ENCODE measurements at places on chromosomes 1 and 21.

- DNase-seq, result no peak
Observed at GRCh38 chr21:19993268-19993667, 1004.9 kb upstream of the NCAM2 start.

GRCh38 chr1:67611846-67612245, 73.2 kb upstream of the GADD45A start:
- DNase-seq, result no peak

DNA sequence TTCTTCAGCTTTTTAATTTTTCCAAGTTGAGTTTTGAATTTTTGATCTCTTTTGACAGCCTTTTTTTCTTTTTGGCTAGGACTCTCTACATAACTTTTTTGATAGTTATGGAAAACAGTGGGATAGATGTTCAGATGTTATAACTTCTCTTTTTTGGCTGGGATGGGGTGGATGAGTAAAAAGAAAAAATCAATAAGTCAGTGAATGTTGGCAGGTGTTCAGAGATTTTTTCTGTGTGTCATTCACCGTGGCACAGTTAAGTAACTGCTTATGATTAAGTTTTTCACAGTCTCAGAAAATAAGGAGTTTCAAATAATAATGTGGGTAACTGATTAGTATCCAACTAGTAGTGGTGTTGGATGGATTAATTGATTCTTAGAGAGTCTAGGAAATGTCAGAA, 24.0 kb downstream of the HS2ST1 start:
- DNase-seq, result no peak

GRCh38 chr1:167489571-167490340, 28.6 kb downstream of the CD247 start:
- DNase-seq, result peak; percentile 62

DNA sequence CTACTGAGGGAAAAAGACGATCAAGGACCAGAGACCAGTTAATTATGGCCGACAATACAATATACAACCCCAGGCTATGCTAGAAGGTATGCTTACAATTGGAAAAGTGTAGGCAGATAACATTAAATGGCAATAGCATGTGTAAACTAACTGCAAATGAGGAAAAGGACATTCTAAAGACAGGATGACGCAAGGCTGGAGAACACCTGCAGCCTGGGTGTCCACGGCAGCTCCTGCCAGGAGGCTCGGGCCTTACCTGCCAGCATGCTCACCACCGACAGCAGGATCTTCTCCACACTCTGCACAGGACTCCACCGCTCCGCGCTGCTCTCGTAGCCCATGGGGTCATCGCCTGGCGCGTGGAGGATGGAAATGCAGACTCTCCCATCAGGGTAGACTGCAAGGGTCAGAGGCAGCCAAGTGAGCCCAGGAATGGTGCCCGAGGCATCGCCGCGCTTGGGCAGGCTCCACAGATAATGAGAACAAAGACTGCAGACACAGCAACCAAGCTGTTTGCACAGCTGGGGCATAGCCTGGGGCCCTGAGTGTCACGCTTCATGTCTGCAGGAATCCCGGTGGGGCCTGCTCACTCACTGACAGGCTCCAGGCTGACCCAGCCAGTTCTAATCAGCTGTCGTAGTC, 28.2 kb downstream of the UBE2G2 start:
- no peak for DNase-seq

- DNase-seq, result no peak
Observed at GRCh38 chr1:153944005-153944826, 2.3 kb downstream of the DENND4B start.

GRCh38 chr1:91160363-91161075, 138.7 kb upstream of the ZNF644 start:
- no peak for DNase-seq

DNA sequence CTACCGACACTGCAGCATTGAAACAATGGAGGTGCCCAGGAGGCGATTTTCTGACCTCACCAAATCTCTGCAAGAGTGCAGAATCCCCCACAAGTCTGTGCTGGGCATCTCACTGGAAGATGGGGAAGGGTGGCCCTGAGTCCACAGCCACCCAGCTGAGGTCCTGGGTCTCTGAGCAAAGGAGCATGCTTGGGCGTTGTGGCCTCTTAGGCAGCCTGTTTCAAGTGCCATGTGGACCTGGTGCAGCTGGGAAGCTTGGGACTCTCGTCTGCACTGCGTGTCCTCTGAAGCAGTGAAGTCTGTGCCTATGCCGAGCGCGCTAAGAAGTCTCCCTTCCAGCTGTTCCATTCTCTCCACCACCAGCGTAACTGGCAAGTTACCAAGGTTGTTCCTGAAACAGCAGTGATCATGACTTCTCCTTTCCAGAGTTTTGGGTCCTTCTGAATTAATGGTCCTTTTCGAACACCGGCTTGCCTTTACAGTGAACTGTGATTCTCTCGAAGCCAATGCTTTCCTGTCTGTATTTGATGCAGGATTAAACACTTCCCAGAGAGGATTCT, 5.0 kb upstream of the PLA2G2C start:
- no peak for DNase-seq

DNA sequence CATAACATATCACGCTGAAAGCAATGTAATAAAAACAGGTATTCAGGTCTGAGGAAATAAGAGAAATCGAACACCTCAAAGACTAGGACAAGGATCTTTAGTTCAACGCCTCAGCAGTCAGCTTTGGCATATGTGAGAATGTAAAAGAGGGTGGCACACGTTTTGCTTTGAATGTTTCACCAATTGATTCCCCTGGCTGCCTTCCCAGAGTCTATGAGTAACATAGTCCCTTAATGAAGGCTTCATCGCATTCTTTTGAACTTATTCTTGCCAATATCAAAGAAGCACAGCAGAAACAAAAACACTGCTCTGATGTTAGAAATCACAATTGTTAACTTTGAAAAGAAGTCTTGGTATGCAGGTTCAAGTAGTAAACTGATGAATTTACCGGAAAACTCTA, 764.8 kb downstream of the ADGRL2 start:
- no peak for DNase-seq

DNA sequence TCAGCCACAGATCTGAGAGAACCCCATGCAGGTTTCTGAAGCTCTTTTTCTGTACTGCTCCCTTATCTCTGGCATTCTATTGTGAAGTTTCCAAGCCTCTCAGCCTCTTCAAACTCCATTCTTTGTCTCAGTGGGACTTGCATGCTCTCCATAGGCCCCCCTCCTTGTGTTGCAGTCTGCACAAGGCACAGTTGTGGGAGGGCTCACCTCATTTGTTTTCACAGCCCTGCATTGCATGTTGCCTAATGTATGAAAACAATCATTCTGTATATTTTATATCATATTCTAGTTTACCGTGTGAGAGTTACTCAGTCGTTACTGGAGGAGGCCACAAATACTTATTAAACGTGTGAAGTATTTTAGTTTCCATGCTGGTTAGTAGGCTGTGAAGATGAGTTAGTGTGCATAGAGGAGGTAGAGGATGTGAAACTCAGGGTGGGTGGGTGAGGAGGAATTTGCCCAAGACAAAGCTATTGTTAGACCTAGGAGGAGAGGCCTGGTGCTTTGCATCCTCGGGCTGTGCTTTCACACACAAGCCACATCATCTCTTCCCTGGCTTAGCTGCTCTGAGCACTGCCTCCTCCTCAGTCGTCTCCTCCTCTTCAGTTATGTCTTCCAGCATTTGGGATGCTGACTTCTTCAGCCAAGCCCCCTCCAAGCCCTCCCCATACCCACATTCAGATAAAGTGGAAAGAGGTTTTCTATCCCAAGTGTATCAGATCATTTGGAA, 7.8 kb upstream of the CHI3L2 start:
- peak; percentile 76 for DNase-seq

GRCh38 chr1:152458384-152459185, 44.5 kb upstream of the CRNN start:
- DNase-seq, result peak; percentile 84

DNA sequence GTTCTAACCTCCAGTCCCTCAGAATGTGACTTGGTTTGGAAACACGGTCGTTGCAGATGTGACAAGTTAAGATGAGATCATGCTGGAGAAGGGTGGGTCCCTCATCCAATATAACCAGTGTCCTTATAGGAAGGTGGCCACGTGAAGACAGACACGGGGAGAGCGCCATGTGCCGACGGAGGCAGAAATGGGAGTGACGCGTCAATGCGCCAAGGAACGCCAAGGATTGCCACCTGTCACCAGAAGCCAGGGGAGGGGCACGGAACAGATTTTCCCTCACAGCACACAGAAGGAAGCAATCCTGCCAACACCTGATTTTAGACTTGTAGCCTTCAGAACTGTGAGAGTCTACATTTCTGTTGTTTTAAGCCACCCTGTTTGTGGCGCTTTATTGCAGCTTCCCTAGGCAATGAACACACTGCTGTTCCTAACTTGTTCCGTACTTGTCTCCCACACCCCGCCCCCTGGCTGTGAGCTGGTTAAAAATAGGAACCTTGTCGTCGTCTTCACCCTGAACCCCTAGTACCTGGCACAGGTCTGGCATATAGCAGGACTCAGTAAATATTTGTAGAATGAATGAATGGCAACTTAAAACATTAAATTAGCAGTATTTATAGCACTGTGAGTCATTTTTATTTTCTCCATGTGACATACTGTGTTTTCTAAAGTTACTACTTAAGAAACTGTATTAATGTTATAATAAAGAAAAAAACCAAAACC, 14.2 kb downstream of the RIMS3 start:
- no peak for DNase-seq

DNA sequence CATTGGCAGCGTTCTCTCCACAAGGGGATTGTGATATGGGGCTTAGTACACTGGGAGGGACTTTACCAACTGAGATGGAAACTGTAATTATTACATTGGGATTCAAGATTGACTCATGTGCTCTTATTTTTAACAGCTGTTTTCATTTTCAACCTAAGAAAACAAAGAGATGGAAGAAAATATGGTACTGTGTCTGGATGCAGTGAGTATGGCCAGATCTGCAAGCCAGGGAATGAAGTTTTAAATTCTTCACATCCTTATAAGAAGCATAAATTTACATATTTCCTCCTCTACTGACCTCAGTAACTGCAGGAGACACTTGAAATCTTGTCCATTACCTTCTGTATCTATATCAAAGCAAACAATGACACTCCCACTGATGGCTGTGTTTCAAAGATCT, 81.5 kb upstream of the EDEM3 start:
- DNase-seq, result no peak

- DNase-seq, result no peak
Observed at GRCh38 chr1:185674201-185674600, 60.0 kb upstream of the HMCN1 start.

- DNase-seq, result no peak
Observed at GRCh38 chr21:46517361-46517760, 58.7 kb downstream of the DIP2A start.

DNA sequence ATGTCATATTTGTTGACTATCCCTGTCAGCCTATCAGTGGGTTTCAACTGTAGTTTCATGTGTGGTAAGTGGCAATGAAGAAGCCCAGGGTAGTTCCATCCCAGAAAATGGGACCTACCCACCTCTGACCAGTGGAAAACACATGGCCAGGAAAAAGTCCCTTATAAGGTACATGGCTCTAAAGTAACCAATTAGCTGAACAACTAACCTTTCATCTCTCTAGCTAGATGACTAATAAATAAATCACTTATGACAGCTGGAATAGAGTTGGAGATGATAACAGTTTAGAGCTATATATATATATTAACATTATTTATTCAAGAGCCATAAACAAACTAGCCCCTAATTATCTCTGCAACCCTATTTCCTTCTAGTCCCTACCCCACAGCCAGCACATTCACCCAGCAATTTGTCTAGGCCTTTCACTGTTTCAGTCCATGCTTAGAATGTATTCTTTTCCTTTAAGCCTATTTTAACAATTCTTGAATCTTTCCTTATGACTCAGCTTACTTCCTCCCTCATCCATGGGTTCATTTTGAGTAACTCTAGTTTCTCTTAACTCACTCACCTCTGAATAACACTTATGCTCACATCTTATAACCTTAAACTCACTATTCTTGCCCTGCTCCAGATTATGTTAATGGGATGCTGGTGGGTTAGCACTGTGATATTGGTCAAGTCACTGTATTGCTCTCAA, 83.7 kb downstream of the TNFSF18 start:
- no peak for DNase-seq

DNA sequence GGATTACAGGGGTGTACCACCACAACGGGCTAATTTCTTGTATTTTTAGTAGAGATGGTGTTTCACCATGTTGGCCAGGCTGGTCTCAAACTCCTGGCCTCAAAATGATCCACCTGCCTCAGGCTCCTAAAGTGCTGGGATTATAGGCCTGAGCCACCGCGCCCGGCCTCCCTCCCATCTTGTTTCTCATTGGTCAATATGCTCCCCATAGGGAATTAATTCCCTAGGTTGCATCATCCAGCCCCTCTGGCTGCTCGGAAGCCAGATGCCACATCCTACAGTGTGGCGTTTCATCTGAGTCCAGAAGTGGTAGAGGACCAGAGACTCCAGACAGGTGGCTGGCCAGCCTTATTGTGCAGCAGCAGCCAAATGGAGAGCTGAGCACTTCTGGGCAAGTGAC, 11.5 kb upstream of the VASH2 start:
- no peak for DNase-seq

- DNase-seq, result no peak
Observed at GRCh38 chr1:197736685-197737084, 38.6 kb downstream of the DENND1B start.

DNA sequence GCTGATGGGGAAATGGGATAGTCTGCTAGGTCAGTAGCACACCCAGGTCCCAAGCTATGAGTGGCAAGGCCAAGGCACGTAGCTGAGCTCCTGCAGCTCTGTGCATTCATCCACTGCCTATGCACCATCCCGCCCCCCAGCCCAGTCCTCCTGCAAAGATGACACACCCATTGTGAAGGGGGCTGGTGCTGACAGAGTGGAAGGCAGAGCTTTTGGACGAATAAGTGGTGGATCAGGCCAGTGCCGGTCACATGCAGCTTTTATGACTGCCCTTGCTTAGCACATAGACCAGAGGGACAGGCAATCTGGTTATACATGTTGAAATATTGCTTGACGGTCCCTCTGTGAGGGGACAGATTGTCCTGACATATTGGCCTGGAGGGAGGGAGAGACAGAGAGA, 494.3 kb downstream of the PTPRU start:
- no peak for DNase-seq

- no peak for DNase-seq
Observed at GRCh38 chr1:65083263-65083896, 64.6 kb upstream of the AK4 start.

DNA sequence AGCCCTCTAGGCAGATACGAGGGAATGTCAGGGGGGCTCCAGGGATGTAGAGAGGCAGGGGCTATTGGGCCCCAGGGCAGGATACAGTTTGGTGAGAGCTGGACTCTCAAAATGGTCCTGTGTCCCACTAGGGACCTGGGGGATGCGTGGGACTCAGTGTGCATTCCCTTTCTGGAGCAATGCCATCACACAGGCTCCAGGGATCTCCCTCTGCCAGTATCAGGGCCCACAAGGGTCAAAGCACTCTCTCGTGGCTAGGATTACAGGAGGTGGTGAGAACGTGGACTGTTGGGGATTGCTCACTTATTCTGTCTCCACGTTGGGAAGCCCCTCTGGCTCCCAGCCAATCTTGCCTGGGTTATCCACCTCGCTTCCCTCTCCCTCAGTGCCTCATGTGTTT, 25.8 kb downstream of the KIAA0319L start:
- DNase-seq, result no peak

- no peak for DNase-seq
Observed at GRCh38 chr1:205041001-205041715, 1.9 kb upstream of the CNTN2 start.

GRCh38 chr21:35063428-35064172, 14.5 kb upstream of the RUNX1 start:
- no peak for DNase-seq
